COR-L47 (cell line): ENCODE measurements at places on chromosomes 3 and 15.
A peak's percentile ranks its signal among the peaks of the same experiment; 100 is the strongest.

GRCh38 chr3:192860454-192860853 is 57.2 kb downstream of the MB21D2 start:
- DNase-seq: no peak

- no peak for DNase-seq
Observed at GRCh38 chr15:35141743-35142471, 56.8 kb upstream of the NANOGP8 start.

DNA sequence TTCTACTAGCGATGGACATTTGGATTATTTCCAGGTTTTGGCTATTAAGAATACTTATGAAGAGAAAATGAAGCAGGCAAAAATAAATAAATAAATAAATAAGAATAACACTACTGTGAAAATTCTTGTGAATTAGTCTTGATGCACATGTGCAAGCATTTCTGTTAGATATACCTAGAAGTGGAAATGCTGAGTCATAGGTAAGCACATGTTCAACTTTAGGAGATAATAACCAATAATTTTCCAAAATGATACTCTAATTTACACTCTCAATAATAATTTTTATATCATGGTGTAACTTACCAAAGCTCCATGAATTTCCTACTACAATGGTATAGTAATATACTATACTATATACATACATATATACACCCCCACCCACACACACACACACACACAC is 23.4 kb downstream of the EMC4 start:
- no peak for DNase-seq

GRCh38 chr3:65953881-65954733 is 84.6 kb downstream of the MAGI1 start:
- no peak for DNase-seq

GRCh38 chr3:88149101-88149508 is 654 bp upstream of the C3orf38 start:
- DNase-seq: peak; percentile 9

DNA sequence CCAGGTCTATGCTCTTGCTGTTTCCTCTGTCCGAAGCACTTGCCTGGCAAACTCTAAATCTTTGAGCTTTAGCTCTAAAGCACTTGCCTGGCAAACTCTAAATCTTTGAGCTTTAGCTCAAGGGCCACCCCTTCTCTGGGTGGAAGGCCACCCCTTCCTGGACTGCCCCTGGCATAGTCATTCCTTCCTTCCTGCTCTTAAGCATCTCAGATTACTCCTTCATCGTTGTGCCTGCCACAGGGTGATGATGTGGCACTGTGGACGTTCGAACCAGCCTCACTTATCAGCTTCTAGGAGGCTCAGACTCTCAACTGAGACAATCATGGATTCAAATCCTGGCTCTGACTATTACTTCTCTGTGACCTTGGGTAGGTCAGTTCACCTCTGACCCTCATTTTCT is 10.5 kb upstream of the CRABP1 start:
- no peak for DNase-seq

GRCh38 chr15:69962561-69962960 is 135.2 kb downstream of the TLE3 start:
- no peak for DNase-seq

GRCh38 chr3:43858294-43858701 is 167.6 kb downstream of the ABHD5 start:
- DNase-seq: no peak

DNA sequence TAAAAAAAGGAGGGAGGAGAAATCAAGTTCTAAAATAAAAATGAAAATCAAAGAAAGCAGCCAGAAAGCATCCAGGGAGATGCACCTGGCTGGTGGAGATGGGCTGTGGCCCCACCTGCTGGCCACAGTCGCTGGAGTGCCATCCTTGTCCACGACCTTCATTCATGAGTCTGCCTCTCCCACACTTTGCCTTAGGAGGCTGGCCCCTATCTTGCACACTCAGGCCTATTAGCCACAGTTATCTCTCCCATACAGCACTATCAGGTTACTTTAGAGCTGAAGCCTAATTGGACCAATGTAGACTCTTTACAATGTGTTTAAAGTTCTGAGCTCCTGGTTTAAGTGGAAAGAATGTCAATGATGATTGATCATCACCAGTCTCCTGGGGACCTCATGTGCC is 392.0 kb upstream of the RORA start:
- DNase-seq: peak; percentile 48

DNA sequence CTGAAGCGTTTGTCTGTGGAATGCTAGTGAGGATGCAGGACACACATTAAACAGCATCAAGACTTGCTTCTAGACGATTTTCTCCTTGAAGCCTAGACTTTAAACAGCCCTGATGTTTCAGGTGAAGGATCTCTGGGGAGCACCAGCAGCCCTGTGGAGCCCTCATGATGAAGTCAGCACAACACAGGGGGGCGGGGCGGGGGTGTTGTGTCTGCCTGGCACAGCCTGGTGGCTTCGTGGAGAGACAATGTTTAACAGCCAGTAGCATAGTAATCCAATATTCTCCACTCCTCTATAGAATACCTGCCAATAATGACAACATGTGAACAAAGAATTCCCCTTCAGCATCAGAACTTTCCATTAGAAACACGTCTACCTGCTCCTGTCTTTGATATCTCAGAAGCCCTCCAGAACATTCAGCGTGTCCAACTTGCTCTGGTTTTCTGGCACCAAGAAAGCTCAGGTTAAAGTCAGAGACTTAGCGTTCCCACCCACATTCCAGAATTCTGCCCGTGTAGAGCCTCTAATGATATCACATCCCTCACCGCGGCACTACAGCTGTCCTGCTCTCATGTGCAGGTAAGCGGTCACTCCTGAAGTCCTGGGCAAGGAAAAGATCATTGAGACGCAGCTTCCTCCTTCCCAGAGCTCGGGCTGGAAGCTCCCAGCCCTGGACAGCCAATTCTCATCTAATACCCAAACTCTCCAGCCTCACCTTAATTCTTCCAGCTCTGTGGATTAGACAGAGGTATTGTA is 98.0 kb downstream of the ATP10A start:
- no peak for DNase-seq

DNA sequence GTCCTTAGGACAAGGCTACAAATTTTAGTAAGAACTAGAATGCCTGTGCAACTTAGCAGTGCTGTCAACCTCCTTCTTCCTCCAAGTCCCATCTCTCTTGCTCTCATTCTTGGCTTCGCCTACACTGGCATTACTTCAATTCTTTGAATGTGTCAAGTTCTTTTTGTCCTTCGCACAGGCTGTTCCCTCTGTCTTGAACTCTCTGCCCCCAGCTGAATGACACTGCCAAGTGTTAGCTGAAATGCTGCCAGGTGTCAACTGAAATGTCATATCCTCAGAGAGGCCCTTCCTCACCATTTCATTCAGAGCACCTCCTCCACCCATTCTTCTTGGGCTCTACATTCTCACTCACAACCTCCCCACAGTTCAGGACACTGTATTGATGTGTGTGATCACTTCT is 48.8 kb upstream of the PSMD6 start:
- no peak for DNase-seq

DNA sequence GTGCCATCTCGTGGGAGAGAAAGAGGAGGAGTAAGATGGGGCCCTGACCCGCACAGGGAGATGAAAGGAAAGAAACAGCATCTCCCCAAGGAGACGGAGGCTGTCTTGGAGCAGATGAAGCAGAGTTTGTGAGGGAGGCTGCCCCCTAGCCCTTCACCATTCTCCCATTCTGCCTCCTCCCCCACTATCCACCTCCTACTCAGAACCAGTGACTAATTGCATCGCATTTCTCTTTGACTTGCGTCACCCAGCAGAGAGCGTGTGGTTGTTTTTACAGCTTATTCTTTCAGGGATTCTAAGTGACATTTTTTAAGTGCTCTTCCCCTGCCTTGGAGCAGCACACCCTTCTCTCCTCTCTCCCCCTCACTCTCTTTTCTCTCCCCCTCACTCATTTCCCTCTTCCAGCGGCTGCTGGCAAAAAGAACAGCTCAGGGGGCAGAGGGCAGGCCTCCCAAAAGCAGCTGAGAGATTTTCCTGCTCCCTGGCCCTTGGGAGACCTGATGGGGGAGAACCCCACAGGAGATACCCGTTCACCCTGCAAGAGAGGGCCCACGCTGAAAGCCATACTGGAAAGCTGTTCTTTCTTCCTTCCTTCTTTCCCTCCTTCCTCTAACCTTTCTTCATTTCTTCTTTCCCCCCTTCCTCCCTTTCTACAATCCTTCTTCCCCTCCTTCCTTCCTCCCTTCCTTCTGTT is 91.8 kb downstream of the MRPL46 start:
- no peak for DNase-seq

- DNase-seq: no peak
Observed at GRCh38 chr3:123447749-123448517, 957 bp downstream of the ADCY5 start.

DNA sequence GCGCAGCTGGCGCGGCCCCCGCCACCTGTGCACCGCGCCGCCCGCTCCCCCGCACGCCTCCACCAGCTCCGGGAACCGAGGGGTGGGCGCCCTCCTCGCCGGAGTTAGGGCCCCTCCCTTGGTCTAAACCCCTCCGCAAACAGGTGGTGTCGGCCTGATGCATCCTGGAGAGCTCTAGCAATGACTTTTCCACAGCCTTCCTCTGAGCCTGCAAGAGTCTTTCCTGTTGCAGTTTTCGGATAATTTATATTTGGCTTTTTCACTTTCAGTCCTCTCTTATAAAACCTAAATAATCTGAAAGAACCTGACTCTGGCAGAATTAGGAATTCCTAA is 334 bp upstream of the IGSF11 start:
- DNase-seq: no peak

GRCh38 chr15:81292523-81293001 is 31.4 kb downstream of the STARD5 start:
- no peak for DNase-seq

- DNase-seq: no peak
Observed at GRCh38 chr15:25527118-25527517, 88.3 kb upstream of the UBE3A start.

- no peak for DNase-seq
Observed at GRCh38 chr15:45384700-45385099, 6.4 kb upstream of the GATM start.

- DNase-seq: no peak
Observed at GRCh38 chr3:194337965-194338753, 13.0 kb downstream of the CPN2 start.

GRCh38 chr15:74383286-74383685 is 15.8 kb upstream of the CYP11A1 start:
- DNase-seq: no peak

DNA sequence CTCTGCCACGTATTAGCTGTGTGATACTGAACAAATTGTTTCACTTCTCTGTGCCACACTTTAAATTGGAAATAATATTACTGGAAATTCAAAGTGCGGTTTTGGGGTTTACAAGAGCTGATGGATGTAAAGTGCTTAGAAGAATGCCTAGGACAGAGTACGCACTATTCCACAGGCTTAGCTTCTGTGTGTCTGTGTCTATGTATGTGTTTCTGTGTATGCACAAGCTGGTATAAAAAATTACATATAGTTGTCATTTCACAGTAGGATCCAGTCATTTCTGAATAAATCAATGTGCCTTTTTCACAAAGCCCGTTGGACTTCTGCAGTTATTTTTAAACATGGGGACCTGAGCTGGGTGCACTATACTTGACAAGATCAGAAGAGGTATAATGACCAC is 370.4 kb downstream of the TUSC7 start:
- no peak for DNase-seq

DNA sequence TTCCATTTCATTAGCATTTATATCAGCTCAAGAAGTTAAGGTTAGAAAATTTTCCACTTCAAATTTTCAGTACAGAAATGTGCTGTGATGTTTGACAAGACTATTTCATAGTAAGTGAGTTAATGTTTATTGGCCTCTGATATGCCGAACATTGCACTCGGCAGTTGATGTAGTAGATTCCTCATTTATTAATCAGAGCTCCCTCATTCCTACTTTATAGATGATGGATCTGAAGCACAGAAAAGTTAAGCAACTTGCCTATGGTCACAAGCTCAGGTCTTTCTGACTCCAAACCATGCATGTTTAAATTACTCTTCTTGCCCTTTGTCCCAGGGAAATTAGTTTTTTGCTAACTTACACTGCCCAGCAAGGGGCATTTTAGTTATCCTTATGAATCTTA is 92.0 kb downstream of the ATG7 start:
- DNase-seq: no peak

DNA sequence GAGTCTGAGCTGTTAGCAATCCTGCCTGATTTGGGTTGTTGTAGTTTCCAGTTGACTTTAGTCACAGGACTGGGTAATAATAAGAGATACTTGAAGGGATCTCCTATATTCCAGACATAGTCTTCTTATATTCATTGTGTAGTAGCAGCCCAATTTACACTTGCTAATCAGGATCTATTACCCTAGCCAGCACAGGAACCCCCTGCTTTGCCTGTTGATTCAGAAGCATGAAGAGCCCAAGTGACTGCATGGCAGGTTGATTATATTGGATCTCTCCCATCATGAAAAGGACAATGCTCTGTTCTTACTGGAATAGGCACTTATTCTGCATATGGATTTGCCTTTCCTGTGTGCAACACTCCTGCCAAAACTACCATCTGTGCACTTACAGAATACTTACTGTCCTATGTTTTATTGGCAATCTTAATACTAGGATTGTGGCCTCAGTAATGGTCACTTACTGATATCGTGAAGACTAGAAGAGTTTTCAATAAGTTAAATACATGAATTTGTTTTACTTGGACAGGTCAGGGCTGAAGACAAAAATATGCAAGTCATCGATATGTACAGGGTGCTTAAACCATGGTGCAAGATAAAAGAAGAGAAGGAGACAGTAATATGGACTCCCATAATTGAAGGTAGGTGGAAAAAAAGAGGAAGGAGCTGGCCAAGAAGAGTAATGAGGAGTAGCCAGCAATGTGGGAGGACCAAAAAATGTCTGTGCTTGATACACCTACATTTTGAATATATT is 304.1 kb downstream of the MCTP2 start:
- DNase-seq: no peak

- DNase-seq: no peak
Observed at GRCh38 chr3:30614943-30615342, 8.5 kb downstream of the TGFBR2 start.

GRCh38 chr3:30611613-30612436 is 5.4 kb downstream of the TGFBR2 start:
- DNase-seq: no peak

- DNase-seq: no peak
Observed at GRCh38 chr3:15065550-15066007, 464 bp upstream of the MRPS25 start.
